ENCODE measurements at places on chromosomes 2 and 18.

- no peak for DNase-seq
Observed at GRCh38 chr2:65710356-65710755, 278.0 kb upstream of the SPRED2 start.

- DNase-seq: no peak
Observed at GRCh38 chr2:229971298-229971790, 49.0 kb downstream of the FBXO36 start.

GRCh38 chr2:170465241-170465640 is 249.9 kb upstream of the SP5 start:
- no peak for DNase-seq

DNA sequence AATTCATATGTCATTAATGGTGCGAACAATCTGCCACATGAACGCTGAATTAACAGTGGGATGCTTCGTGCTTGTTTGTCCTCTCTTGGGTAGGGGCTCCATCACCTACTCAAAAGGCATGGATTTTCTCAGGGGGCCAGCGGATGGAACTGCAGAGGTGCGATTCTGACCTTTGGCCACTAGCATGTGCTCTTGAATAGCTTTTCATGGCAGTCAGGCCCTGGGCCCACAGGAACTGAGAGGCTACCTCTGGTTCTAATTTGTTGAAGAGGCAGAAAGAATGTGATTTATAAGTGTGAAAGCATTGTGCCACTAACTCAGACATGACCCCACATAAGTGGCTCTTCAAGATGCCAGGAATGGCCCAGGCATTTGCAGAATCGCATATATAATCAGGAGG is 283.2 kb downstream of the INSIG2 start:
- DNase-seq: no peak

GRCh38 chr2:219182331-219183150 is 4.5 kb downstream of the RETREG2 start:
- no peak for DNase-seq

DNA sequence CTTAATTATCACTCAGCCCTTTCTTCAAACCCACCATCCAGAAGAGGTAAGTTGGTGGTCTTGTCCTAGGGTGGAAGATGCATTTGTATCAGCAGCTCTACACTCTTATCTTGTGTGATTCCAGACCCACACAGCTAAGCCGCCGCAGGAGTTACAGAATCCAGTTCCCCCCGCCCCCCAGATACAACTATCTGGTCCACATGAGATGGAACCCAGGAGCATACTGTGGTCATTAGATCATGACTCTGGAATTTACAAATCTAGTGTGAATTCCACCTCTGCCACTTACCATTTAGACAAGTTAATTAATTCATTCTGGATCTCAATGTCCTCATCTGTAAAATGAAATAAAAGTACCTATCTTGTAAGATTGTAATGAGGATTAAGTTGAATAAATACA is 486.4 kb downstream of the BCL11A start:
- DNase-seq: no peak

DNA sequence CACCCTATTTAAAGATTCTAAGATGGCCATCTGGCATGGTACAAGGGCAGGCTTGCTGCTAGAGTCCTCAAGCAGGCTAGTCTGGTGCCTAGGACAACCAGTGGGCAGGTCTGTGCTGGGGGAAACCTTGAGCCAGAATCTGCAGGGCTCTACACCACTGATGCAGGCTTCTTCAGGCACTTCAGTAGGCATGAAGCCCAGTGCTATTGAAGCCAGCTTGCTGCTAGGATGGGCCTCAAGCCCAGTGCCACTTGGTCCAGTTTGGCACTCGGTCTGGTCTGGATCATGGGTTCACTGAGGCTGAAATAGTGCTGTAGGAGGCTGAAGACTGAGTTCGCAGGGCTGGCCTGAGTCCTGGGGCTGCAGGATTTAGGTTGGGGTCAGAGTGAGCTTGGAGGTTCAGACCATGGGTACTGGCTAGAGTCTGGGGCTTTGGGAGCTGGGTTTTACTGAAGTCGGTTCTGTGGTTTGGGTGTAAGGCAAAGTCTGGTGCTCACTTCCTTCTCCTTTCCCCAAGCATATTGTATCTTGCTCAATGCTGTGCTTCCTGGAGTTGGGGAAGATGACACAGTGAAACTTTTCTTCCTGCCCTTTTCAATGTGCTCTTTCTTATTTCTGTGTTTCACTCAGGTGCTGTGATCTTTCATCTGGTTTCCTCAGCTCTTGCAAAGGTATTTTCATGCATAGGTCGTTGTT is 41.2 kb downstream of the SP100 start:
- no peak for DNase-seq

- no peak for DNase-seq
Observed at GRCh38 chr2:11022591-11023273, 111.0 kb downstream of the KCNF1 start.

- DNase-seq: no peak
Observed at GRCh38 chr18:58590254-58590653, 38.6 kb downstream of the ALPK2 start.

- no peak for DNase-seq
Observed at GRCh38 chr18:46680784-46681695, 24.0 kb upstream of the LOXHD1 start.

DNA sequence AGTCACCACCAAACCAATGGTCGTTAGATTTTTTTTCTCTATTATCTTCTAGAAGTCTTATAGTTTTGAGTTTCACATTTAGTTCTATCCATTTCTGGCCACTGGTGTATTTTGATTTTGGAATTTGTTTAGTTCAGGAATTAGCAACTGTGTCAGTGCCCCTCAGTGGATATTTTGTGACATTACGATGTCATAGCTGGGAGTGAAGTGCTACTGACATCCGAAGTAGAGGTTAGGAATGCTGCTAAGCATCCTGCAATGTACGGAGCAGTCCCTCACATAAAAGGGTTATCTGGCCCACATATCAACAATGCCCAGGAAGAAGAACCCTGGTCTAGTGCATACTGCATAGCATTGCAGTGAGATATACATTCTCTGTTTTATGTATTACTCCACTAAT is 157.4 kb upstream of the RGPD4 start:
- no peak for DNase-seq

DNA sequence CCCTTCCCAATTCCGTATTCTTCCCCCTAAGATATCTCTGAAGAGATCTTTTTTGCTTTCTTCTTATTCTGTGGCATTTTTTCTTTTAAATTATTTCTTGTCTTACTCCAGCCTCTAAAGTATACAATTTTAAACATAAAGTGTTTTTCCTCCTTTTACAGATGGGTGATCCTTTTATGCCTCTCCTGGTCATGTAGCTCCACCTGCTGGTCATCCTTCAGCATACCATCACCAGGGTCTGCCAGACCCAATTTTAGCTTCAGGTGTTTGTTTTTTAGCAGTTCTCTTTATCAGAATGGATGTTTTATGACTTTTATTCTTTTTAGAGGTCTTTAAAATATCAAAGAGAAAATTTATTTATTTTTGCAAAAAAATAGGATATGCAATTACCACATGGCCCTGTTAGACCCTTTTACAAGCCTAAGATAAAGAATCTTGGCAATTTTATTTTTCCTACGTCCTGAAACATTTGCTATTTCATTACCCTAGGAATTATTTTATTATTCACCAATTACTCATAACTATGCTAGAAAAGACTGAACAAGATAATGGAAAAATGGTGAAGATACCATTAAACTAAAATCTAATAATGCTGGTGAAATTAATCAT is 55.5 kb downstream of the PIGN start:
- DNase-seq: peak; percentile 43

- DNase-seq: no peak
Observed at GRCh38 chr2:14804902-14805301, 172.4 kb downstream of the LRATD1 start.

DNA sequence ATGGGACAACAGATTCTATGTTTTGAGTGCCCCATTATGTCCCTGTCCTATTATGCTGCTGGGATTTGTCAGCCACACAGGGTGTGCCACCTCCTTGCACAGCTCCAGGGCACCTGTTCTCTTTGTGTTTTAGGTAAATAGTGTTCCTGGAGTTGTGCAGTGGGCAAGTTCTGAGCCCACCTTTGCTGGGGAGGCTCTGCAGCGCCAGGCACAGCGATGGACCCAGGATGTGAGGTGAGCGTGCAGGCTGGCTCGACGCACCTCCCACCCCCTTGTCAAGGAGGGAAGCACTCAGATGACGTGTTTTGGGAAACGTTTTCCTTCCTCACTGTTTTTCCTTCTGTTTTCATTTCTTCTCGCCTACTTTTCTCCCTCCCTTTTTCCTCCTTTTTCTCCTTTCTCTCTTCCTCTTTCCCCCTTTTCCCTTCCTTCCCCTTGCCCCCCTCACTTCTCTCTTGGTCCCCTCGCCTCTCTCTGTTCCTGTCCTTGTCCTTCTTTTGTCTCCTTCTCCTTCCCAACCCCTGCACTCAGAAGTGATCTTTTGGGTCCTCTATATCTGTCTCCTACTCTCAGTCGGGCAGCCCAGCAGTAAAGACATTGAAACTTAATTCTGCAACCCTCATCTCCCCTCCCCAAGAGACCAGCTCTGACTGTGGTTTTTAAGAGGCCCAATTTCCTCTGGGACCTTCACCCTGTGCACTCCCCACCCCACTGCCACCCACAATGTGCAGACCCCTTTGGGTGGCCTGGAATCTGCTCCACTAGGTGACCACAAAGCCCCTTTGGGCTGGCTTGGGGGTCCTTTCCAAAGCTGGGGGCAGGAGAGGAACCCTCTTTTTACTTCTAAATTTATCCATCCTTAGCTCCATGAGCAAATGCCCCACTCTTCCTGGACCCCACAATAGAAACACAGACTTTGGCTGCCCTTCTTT is 104.0 kb downstream of the MCFD2 start:
- no peak for DNase-seq

DNA sequence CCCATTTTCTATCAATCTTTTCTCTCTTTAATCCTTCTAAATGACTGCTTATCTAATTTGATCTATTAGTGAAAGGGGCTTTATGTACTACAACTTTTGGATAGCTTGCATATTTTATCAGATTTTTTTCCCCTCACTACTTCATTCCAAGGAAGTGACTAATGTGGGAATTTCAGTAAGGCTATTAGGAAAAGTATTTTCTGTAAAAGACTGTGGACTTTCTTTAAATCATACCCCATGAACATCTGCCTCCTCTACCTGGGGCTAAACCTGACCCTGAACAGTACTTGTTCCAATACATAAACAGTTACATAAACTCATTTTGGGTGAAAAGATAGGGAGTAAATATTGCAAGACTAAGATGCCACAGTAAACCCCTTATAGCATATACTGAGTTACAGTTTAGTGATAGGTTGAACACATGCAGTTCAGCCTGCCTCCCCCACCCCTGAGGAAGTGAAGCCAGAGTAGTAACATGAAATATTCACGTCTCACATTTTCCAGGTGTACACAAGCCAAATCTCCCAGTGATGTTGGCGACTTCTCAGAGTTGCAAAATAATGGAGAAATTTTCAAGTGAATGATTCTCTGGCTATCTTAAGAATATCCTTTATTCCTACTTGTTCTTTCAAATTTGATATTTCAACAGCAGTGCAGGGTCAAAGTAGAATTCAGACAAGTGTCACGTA is 590.9 kb upstream of the ZEB2 start:
- no peak for DNase-seq

- no peak for DNase-seq
Observed at GRCh38 chr2:75284345-75284744, 85.0 kb upstream of the TACR1 start.

GRCh38 chr2:64792300-64792699 is 138.6 kb upstream of the SERTAD2 start:
- DNase-seq: no peak

- no peak for DNase-seq
Observed at GRCh38 chr2:64106481-64106880, 37.7 kb downstream of the PELI1 start.

DNA sequence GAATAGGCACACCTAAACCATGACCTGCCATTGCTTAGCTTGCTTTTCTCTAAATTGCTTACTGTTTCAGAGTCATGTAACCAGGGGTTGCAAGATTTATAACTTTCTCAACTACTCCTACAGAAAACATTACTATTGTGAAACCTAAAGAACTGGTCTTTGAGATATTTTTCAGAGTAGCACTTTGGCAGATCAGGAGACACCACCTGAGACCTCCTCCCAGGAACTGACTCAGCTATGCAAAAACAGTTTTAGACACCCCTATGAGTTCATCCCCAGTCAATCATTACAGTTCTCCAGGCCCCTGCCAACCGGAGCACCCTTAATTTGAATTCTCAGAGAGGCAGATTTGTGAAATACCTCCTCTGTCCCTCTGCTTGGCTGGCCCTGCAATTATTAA is 80.3 kb downstream of the MBOAT2 start:
- no peak for DNase-seq

DNA sequence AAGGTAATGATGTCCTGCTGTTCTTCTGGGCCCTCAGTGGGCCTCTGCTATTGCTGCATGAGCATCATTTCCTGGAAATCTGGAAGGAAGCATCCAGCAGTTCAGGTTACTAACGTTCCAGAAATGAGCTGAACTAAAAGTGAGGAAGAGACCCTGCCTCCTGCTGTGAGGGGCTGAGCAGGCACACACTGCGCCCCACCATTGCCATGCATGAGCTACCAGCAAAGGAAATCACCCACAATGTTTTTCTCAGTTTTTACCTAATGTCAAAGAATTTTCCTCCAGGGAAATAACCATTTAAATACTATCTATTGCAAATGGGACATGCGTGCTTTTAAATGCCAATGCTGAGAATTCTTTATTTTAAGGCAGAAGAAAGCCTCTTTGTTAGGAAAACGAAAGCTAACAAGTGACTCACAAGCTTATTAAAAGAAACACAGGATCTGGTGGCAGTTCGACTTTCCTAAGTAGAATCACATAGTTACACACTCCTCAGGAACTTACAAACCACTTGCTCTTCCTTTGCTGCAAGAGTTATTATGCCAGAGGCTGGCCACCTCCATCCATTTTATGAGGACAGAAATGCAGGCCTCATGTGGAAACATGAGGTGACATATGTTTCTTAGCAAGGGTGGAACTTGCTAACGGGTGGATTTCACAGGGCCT is 152.6 kb upstream of the TTC39C start:
- no peak for DNase-seq

- no peak for DNase-seq
Observed at GRCh38 chr2:63786471-63786870, 55.2 kb upstream of the UGP2 start.

- no peak for DNase-seq
Observed at GRCh38 chr2:188675391-188676009, 298.7 kb upstream of the COL3A1 start.

DNA sequence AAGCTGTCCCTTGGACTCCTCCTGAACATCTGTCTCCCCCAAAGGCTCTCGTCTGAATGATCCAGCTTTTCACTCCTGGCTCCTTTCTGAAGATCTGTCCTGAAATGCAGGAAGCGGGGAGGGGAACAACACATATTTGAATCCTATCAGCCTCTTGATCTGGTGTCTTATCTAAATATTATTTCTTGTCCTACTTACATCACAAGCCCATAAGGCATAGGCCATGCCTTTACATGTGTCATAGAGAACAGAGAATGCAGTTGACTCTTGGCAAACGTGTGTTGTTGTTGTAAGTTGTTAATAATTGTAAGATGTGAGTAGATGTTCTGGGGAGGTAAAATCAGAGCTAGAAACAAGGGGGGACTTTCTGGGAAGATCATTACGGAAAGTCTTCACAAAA is 57.4 kb downstream of the GATA6 start:
- DNase-seq: no peak

GRCh38 chr2:10188729-10189305 is 66.3 kb downstream of the RRM2 start:
- no peak for DNase-seq
